Activated CD4-positive, alpha-beta T cell treated with anti-CD3 and anti-CD28 coated beads, Interleukin-10, Interleukin-2, amounts not matched to agents 100 ng/mL and 50 ng/mL, durations not matched to agents 16 hours and 8 hours (primary cell): ENCODE measurements at places on chromosomes 12 and 14.

DNA sequence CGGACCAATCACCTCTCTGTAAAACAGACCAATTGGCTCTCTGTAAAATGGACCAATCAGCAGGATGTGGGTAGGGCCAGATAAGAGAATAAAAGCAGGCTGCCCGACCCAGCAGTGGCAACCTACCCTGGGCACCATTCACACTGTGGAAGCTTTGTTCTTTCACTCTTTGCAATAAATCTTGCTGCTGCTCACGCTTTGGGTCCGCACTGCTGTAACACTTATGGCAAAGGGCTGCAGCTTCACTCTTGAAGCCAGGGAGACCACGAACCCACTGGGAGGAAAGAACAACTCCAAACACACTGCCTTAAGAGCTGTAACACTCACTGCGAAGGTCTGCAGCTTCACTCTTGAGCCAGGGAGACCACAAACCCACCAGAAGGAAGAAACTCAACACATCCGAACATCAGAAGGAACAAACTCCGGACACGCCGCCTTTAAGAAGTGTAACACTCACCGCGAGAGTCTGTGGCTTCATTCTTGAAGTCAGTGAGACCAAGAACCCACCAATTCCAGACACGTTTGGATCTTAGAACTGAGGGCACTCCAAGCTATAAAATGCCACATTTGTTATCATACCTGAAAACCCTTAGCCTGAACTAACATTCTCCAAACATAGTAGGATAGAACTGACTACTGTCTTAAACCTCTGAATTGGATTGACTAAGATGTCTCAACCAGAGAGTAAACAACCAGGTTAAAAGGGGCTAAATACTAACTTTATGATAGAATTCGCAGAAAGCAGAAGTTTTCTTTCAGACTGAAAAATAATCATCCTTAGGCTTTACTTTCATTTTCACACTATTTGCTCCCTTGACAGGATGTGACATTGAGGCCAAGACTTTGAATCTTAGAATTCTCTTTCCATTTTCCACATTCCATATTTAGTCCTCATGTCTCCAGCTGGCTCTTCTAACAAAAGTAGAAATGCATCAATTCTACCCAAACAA lies 33.6 kb downstream of the CDKL1 start:
- DNase-seq, result peak; percentile 47

GRCh38 chr12:93676408-93677194 lies 574 bp upstream of the CRADD start:
- DNase-seq, result no peak

DNA sequence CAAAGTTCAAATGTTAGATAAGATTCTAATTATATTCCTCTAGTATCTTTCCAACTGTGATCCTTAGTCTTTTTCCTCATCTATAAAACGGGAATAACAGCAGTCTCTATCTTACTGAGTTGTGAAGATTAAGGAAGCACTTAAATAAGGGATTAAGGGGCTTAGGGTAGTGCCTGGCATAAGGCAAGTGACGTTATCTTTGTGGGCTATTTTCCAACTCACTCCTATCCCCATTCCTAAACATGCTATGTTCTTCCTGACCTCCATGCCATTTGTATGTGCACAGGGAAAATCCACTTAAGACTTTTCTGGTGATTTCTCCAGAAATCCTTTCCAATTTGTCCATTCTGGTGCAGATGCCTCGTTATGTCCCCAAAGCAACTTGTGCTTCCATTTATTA lies 33.3 kb downstream of the SUPT16H start:
- no peak for DNase-seq

DNA sequence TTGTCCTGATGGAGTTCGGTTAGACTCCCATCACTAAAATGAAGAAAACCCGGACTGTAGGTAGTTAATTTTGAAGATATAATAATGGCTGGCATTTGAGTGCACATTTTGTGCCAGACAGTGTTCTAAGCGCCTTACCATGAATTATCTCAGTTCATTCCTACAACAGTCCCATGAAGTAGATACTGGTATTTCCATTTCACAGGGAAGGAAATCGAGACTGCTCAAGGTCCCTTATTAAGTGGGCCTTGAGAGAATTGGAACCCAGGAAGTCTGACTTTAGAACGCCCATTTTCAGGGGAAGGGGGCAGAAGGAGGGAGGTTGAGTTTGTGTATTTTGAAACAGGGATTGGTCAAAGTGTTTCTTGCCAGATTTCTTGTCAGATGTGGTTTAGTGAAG lies 855 bp downstream of the MNAT1 start:
- DNase-seq, result peak; percentile 15

- peak; percentile 60 for DNase-seq
Observed at GRCh38 chr12:64625243-64626077, 15.2 kb downstream of the RASSF3 start.

DNA sequence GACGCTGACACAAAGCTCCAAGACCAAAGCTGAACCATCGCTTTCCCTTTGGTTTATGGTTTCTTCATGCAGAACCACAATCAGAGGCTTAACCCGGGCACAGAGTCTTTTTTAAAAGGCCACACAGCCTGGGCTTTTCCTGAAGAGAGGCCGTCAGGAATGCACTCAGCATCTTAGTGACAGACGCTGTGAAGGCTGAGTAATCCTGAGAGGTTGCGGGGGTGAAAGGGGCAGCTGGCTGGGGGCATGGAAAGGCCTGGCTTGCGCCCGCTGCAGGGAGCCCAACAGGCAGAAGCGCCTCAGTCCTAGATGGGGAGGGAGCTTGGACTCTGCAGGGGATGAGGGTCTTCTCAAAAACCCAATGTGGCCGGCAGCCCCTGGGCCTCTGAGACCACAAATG lies 13.6 kb downstream of the CTDSP2 start:
- DNase-seq, result no peak

DNA sequence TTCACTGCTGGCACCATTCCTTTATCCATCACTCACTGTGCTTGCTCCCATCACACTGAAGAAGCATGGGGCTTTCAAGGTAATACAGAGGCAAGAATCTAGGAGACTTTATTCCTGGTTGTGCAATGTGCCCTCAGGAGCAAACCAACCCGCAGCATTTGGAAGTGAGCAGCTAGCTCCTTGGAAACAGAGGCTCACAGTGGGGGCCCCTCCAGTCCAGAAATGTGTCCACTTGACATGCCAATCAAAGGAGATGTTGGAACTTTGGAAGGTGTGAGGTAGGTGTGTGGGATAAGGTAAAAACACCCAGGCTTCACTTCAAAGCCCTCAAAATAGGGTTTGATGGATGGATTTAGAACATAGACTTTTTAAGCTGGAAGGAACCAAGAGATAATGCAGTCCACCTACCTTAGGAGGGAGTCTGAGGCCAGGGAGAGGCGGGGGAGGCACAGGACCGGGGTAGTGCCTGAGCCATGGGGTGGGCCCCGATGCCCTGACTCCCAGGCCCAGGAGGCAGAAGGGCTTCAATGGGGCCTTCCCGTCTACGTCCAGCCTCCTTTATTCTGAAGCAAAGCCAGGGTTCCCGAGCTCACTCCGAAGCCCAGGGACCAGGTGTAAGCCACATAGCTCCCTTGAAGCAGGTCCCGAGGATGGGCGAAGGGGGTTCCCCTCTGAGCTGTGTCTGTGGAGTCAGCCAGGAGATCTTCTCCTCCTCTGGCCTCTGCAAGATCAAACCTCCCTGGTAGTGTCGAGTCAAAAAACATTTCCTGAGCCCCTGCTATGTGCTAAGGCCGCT lies 17.6 kb upstream of the BCL11B start:
- DNase-seq, result no peak
